HuH-7.5 (cell line): ENCODE measurements at places on chromosomes 11 and 22.

DNA sequence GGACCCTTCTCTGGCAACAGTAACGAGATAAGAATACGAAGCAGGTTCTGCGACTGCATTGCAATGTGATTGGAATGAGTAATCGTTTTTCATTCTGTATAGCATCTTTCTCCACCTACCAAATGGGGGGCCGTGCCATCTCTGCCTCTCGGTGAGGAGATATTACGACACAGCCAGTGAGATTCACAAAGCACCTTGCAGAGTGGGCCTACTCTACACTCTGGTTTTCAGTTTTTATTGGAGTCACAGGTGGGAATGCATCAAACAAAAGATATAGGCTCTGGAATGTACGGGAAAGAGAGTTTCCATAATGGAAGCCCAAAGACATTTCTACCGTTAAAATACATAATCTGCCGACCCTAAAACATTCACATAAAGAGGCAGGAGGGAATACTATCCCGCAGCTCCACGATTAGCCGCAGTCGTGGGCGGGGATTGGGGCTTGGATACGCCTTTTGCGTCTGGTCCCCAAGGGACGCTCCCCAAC lies 423 bp upstream of the RTN3 start:
- peak; percentile 72 for DNase-seq

DNA sequence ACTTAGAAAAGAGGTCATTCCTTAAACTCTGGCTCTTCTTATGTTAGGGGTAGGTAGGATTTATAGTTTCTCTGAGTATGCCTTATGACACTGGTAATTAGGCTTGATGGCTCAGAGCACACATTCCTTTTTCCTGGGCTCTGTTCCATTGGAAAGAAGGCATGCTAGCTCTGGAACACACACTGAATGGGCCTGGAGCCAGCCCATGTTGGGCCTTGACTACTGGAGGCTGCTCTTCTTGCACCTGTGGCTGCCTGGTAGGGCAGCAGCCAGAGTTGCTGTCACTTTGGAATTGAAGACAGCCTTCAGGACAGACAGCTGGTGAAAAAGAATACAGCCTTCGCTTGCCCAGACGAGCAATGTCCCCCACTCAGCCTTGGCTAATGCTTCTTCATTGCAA lies 18.2 kb downstream of the MCAM start:
- DNase-seq, result no peak

DNA sequence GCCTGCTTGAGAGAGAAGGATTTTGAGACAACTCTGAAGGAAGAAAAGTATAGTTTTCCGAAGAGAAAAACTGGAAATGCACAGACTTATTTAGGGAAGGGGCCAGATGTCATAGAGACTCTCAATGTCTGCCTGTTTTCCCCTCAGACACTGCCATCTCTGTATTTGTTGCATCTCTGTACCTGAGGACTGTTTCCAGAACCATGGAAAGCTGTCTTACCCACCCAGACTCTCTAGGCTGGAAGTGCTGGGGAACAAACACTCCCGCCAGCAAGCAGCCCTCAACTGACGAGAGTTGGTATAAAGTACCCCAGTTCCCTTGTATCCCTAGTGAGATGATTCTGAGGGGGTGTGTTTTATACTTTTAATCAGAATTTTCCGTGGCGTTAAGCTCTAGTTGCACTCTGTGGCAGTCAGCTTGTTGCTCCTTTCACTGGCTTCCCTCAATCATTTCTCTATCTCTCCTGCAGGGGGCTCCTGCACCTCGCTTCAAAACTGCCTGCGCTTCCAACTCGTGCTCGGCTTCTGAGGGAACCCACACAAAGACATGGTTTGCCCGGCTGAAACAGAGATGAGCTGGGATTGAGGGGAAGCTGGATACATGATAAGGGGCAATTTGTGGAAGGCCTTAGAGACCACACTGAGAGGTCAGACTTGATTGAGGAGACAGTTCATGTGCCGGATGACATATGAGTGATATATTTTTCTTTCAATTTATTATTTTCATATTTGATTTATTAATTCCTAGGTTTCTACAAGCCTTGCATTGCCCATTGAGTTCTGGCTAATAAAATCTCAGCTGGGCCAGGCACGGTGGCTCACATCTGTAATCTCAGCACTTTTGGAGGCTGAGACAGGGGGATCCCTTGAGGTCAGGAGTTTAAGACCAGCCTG lies 36.9 kb upstream of the CLPB start:
- DNase-seq, result peak; percentile 46

- DNase-seq, result no peak
Measured at GRCh38 chr11:69009441-69010211, 3.4 kb downstream of the MRGPRF start.

DNA sequence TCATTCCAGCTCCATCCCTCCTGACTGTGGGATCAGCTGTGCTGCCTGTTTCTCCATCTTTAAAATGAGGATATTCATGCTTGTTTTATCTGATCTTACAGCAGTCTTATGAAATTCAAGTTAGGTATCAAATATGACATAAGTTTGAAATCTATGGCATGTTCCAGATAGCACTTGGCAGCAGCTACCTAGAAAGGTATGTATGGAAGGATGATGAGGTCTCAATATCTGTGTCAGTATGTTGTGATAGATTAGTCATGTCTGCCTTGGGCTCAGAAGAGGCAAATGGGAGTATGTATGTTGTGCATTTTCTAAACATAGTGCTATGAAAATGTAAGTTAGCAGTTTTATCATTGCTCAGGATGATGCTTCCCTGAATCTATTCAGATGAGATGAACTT lies 122.1 kb downstream of the NAV2 start:
- DNase-seq, result no peak

GRCh38 chr22:24584166-24584790 lies 8.6 kb downstream of the LRRC75B start:
- DNase-seq, result no peak

DNA sequence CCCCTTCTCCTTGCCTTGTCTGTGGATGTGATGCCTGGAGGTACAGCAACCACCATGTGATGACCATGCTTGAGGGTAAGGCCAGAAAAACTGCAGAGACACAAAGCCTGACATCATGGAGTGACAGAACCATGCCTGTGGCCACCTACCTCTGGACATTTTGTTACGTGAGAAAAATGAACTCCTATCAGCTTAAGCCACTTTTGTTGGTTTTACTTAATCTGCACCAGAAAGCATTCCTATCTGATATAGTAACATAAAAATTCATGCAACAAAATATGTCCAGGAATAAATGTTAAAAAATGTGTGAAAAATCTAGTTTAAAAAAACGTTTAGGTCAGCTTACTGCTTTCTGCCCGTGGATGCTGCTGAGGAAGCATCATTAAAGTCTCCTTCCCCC lies 42.6 kb upstream of the P4HA3 start:
- DNase-seq, result no peak

DNA sequence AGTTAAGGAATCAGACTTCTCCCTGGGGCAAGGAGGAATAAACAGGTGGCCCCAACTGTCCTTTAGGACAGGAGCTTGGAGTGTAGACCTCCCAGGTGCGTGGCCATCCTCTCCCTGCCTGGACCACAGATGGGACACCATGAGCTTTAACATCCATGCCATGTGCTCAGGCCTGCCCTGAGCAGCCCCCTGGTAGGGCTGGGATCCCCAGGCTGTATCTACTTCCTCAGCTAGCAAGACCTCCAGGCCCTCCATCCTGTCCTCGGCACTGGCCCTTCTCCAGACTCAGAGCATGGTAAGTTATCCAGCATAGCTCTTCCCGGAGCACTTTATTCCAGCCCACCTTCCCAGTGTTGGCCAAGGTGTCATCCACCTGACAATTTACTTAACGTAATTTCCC lies 5.7 kb downstream of the CD6 start:
- no peak for DNase-seq

DNA sequence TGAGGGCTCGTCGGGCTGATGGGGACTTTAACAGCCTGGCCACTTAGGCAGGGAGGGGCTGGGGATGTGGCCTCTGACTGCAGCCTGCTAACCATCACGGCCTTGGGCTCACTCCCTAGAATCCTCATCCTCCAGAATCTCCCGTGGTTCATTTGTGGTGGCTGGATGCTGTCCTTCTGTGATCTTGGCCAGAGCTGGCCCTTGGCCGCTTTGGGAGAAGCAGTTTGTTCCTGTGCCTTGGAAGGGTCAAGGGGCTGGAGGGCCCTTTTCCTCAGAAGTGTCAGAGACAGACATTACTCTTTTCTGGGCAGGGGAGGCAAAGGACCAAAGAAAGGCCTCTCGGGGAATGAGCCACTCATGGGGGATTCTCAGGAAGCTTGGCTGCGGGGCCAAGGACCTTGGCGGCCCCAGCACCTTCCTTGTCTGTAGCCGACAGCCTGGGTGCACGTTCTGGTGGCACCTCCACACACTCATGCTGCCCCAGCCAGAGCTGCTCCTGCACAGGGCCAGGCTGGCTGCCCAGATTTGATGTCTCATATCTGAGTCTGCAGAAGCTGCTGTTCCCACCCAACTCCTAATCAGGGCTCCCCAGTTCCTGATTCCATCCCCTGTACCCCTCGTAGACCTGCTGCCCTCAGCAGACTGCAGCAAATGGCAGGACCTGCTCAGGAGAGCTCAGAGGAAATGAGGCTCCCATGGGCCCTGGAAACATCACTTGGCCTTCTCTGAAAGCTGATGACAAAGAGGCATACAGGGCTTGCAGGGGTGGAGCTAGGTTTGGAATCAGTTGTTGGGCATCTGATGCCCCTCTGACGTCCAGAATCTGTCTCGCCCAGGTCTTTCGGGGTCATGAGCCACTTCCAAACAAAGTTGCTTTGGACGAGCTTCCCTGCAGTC lies 107.7 kb downstream of the CTTN start:
- no peak for DNase-seq

- DNase-seq, result peak; percentile 79
Measured at GRCh38 chr22:46737976-46738646, at the start of gene CERK. TSS of gene CERK (minus strand) at chr22:46738252. CDS start at chr22:46738148, 104 bp downstream.

GRCh38 chr22:30338802-30339201 lies 12.1 kb upstream of the TBC1D10A start:
- DNase-seq, result no peak

- DNase-seq, result no peak
Measured at GRCh38 chr22:43377548-43377895, 34.3 kb upstream of the MPPED1 start.

- DNase-seq, result no peak
Measured at GRCh38 chr22:37058917-37059701, 7.6 kb downstream of the KCTD17 start.

- DNase-seq, result no peak
Measured at GRCh38 chr22:39529487-39529851, 3.1 kb downstream of the RPS19BP1 start.

GRCh38 chr22:39933741-39934140 lies 26.5 kb upstream of the TMA7B start:
- no peak for DNase-seq

- no peak for DNase-seq
Measured at GRCh38 chr11:57491371-57492061, 24.0 kb downstream of the SLC43A1 start.

DNA sequence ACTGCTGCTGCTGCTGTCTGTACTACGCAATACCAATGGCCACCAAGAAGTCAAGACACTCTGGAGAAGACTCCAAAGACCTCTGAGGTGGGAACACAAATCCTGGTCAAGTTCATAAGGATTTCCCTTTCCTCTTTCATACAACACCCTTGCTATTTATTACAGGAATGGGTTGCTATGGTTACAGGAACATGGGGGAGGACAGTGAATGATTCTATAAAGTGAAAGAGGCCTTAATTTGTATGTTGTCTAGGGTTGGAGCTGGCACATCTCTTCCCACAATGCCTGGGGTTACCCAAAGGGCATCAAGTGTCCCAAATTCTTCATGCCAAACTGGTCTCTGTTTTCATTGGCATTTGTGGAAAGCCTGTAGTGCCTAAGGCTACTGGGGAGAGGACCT lies 11.4 kb upstream of the SEC14L3 start:
- DNase-seq, result no peak

DNA sequence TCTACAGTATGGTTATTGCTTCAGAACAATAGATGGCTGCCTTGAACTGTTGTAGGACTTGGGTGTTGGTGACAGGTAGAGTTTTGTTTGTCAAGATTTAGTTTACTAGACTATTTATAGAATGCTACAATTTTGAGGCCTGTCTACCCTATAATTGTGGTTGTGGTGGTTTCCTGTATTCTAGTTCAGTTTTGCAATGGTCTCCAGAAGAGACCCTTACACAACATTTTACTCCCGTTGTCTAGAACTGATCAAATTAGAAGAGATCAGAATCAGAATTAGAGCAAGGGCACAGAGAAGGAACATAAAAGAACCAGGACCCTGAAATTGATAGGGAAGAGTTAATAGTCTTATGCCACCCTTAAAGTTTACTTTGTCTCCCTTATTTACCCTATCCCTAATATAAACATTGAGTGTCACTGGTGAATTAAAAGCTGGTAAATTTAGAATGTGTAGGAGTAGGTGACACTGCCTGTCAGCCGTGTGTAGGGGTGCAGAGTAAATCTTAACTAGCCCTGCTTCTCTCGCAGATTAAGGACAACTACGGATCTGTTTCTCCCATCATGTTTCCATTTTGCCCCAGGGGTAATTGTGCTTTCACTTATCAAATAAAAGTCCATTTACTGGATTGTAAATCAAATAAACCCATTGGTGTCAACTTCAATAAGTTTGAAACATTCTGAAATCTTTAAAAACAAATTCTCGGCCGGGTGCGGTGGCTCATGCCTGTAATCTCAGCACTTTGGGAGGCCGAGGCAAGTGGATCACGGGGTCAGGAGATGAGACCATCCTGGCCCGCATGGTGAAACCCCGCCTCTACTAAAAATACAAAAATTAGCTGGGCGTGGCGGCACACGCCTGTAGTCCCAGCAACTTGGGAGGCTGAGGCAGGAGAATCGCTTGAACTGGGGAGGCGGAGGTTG lies 10.9 kb upstream of the PHLDB1 start:
- DNase-seq, result no peak

GRCh38 chr22:49039625-49040024 lies 788.0 kb downstream of the BRD1 start:
- no peak for DNase-seq

- peak; percentile 10 for DNase-seq
Measured at GRCh38 chr11:29527391-29527936, 489.4 kb downstream of the KCNA4 start.

- no peak for DNase-seq
Measured at GRCh38 chr11:117946156-117946841, 17.1 kb upstream of the TMPRSS13 start.

- DNase-seq, result peak; percentile 78
Measured at GRCh38 chr22:23856721-23857605, 712 bp upstream of the SLC2A11 start.

GRCh38 chr22:42664976-42665831 lies 16.0 kb upstream of the CYB5R3 start:
- no peak for DNase-seq

- DNase-seq, result no peak
Measured at GRCh38 chr11:45643598-45644260, 21.7 kb downstream of the CHST1 start.
